ENCODE measurements at places on chromosomes 12 and 14.
A peak's percentile ranks its signal among the peaks of the same experiment; 100 is the strongest.

DNA sequence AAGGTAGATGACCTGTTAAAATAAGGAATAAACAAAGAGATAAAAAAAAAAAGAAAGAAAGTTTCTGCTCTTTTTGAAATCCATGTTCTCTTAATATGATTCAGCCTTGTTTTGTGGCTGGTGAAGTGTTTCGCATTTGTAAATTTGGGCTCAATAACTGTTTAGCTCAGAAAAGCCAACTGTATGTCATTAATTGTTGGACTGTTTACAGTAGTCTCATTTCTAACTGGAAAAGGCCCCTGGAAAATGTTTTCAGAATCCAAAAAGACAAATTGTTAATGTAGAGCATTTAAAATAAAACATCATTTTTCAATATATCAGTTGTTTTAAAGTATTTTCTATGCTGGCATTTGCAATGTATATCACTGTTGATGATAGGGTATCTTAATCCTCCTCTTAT lies 47.4 kb upstream of the DYRK2 start:
- no peak for DNase-seq

DNA sequence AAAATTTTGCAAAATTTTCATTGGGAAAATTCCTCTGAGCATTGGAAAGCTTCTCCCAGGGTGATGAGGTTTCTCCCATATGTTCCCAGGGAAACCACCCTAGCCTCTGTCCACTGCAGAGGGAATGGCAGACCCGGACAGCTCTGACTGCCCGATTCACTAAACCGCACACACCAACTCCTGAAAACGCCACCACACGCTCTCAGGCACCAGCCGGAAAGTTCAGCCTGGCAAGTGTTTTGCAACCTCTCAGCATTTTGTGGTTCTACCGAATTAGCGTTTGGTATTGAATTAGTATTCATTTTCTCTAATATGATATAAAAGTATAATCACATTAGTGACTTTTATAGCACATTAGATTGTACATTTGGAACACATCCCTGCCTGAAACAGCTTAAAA lies 213.4 kb downstream of the PHETA1 start:
- DNase-seq, result no peak

- DNase-seq, result no peak
Measured at GRCh38 chr14:35446450-35446849, 41.9 kb upstream of the NFKBIA start.

DNA sequence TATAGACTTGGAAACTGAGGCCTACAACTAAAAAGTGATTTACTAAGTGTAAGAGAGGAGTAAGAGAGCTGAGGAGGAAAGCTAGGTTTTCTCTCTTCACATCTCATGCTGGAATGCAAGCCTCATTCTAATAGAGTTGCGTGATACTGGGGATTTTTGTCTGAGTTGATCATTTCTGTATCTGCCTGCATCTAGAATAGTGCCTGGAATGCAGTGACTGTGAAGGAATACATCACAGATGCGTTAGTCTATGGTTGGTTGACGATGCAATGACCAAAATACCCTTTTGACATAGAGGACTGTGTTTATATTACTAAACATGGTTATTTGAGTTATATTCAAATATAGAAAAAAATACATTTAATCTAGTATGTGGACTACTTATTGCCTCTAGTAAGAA lies 9.2 kb upstream of the TMEM117 start:
- DNase-seq, result no peak

GRCh38 chr14:75196468-75196867 lies 20.1 kb upstream of the TMED10 start:
- no peak for DNase-seq

DNA sequence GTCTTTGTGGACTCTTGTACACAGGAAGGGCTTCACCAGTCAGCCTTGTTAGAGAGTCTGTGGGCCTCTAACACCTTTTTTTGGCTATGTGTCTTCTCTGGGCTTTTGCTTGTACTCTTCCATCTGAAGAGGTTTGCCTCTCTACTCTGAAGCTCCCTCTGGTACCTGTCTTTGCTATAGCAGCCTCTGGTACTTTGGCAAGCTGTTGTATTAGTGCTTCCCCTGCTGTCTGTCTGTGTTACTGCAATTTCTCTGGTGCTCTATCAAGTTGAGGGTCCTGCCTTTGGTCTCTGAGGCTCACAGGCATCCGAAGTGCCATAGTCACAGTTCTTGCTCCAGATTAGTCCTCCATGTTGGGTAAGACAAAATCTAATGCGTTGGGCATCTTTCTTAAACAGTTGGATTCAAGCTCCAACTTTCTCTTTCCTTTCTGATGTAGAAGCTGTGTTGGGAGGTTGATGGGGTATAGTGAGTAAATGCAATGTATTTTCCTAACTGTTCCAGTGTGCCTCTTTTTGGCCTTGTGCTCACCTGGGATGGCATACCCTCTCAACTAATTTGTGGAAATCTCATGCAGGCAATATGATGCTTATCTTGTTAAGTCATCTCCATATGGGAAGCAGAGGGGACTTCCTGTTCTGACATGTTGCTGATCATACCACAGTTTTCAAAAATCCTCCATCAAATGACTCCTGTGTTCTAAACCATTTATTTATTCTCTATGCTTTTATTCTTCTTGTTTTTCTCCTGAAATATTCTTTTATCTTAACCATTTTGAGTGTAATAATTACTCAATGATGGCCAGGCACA lies 88.8 kb downstream of the ATF7IP start:
- peak; percentile 6 for DNase-seq

GRCh38 chr12:29733060-29733459 lies 50.7 kb downstream of the TMTC1 start:
- DNase-seq, result peak; percentile 29

GRCh38 chr14:31127690-31128089 lies 79.9 kb downstream of the HECTD1 start:
- DNase-seq, result no peak

GRCh38 chr12:91887957-91888356 lies 257.7 kb downstream of the BTG1 start:
- no peak for DNase-seq

DNA sequence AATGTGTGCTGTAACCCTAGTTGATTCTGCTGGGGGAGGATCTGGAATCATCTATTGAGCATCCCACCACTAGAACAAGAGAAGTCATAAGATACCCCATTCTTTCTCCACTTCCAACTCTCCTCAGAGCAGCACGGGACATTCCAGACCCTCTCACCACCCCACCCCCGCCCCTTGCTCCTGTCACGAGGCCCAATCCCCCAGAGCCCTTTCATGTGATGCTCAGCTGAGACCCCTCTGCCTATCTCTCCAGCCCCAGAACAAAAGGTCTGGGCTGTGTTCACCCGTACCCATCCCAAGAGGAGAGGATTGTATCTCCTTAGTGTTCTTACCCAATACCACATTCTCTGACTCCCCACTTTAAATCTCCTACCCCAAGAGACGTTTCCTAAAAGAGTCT lies 602 bp downstream of the PMEL start:
- no peak for DNase-seq

DNA sequence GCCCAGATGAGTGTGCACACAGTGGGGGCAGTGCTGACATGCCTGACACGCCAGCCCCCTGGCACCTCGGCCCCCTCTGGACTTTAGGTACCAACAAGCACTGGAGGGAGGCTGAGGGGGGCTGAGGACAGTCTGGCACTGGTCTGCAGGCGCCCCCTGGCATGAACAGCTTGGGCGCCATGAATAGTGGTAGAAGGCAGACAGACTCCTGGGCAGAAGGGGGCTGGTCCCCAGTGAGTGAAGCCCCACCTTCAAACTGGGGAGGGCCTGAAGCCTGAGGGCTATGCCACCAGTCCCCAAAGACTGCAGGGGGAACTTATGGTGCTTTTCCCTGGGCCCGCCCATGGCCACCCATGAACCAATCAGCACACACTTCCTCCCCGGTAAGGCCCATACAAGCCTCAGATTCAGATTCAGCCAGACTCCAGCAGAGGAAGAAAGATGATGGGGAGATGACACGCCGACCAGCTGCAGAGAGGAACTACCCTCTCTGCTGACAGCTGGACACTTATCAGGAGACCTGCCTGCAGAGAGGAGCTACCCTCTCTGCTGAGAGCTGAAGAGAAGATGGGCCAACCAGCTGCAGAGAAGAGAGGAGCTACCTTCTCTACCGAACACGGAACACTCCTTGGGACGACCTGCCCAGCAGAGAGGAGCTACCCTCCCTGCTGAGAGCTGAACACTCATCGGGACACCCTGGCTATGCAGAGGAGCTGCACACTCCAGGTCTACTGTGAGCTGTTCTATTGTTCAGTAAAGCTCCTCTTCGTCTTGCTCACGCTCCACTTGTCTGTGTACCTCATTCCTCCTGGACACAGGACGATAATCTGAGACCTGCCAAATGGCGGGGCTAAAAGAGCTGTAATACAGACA lies 324.5 kb downstream of the PCNX1 start:
- DNase-seq, result no peak

DNA sequence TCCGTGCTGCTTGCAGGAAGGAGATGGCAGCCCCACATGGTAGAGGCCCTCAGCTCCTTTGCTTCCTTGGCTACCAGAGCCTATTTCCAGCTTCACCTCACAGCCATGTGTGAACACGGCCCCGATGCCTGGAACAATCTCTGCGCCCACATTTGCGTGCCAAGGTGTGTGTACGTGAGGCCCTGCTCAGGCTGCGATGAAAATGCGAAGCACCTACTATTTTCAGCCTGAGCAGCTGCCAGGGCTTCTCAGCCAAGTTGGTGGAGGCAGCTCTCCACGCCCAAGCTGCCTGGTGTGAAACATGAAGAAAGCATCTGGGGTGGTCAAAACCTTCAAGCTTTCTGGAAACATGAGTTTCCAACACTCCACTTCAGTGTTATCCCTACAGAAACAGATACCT lies 177.8 kb upstream of the EGLN3 start:
- no peak for DNase-seq

DNA sequence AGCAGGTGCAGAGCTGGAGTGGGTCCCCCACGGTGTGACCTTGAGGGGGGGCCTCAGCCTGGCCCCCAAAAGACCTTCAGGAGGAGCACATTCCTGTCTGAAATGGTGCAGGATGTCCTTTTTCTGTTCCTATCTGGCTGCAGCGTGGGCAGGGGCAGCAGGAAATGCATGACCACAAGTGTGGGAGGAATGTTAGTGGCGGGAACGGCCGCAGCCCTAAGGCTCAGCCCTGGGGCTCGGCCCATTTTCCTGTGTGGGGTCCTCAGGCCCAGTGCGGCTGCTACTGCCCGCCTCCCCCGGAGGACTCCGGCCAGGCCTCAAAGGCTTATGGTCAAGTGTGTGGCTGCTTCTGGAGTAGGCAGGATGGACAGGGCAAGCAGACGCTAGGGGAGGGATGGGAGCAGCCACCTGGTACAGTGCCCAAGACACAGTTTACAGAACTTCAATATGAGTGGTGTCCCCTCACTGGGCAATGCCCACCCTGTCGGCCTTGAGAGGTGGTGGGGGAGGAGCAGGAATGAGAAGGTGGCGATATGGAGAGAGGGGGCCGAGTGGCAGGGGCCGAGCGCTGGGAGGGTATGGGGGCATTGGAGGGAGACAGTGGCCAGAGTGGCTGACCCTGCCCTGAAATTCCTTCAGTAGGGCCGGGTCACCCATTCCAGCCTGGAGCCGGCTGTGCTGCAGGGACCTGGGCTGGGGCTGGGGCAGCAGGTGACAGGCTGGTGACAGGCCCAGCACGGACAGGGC lies 137.4 kb downstream of the CALM1 start:
- DNase-seq, result no peak

- DNase-seq, result no peak
Measured at GRCh38 chr12:108855284-108856169, 1.9 kb downstream of the SSH1 start.

DNA sequence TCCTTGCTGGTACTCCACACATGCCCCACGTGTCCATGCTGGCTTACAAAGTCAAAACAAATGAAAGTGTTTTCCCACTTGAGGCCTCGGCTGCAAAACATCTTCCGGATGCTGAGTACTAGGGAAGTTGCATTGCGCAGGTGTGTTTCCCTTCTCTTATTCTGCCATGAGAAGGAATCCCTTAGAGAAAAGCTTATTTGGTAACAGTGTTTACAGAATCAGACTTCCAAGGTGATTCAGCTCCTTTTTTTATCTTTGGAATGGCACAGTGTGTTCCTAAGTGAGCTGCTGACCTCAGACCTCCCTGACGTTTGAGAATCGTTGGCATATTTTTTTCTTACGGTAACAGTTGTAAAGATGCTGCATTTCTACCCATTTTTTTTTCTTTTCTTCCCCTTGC lies 211.3 kb downstream of the ESR2 start:
- DNase-seq, result no peak

- no peak for DNase-seq
Measured at GRCh38 chr12:45216230-45216982, 511 bp downstream of the ANO6 start.

GRCh38 chr12:21613931-21614330 lies 9.3 kb upstream of the GYS2 start:
- DNase-seq, result no peak

GRCh38 chr14:96754845-96755184 lies 42.4 kb upstream of the VRK1 start:
- DNase-seq, result no peak

GRCh38 chr12:3990501-3991280 lies 117.5 kb upstream of the PARP11 start:
- DNase-seq, result no peak

DNA sequence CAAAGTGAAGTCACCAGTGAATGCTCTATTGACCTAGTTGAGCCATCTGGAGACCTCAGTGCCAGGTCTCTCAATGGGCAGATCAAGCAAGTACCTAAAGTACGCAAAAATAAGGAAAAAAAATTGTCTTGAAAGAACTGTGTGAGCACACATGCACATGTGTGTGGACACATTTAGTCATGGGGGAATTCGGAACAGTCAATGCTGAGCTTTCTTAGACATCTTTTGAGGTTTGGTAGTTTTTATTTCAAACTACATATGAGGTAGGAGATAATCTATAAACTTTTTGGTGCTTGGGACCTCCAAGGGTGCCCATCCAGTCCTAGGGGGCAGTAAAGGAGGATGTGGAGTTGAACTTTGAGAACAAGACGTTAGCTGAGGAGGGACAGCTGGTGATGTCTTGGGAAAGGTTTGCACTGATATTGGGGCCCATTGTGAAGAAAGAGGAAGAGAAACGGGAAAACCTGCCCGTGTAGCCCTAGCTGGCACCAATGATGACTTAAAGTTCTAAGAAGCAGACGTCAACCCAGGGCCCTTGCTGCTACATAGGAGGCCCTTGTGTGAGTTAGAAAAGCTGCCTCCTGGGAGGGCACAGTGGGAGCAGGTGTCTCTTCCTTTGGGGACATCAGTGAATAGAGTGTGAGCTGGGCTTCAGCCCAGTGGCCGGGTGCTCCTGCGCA lies 124.4 kb downstream of the NT5DC3 start:
- DNase-seq, result no peak

GRCh38 chr12:1579651-1580435 lies 14.5 kb downstream of the FBXL14 start:
- DNase-seq, result no peak

All from epithelial cell of prostate (primary cell).